ENCODE measurements at places on chromosomes 13 and 19.
A peak's percentile ranks its signal among the peaks of the same experiment; 100 is the strongest.

DNA sequence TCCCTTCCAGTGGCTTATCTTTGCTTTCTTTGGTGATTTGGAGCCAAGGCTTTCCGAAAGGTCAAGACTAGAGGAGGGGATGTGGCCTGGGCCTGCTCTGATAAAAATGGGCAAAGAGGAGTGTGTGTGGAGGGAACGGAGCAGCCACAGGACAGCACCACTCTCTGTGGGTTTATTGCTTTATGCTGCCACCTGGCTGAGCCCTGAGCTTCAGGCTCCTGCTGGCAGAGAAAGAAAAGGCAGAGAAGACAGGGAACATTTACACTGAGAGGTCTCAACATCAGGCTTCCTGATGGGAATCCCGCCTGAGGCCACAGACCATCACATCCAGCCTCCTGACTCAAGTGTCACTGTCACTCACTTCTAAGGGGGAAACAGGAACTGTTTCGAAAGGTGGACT is 9.2 kb upstream of the GSX1 start:
- DNase-seq, result no peak

DNA sequence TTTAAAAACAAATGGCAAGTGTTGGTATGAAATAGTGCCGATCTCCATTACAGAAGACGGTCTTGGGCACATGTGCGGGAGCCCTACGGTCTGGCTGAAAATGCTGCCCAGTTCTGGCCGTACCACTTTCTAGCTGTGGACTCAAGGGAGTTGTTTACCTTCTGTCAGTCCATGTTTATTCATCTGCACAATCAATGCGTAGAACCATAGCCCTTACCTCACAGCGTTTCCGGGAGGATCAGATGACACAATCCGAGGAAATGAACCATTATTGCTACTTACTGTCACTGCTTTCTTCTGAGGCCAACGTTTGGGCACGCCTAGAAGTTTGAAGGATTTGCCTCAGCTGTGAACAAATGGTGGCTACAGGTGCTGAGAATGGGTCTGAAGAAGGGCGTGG is 31.2 kb downstream of the GADD45B start:
- peak; percentile 57 for DNase-seq

DNA sequence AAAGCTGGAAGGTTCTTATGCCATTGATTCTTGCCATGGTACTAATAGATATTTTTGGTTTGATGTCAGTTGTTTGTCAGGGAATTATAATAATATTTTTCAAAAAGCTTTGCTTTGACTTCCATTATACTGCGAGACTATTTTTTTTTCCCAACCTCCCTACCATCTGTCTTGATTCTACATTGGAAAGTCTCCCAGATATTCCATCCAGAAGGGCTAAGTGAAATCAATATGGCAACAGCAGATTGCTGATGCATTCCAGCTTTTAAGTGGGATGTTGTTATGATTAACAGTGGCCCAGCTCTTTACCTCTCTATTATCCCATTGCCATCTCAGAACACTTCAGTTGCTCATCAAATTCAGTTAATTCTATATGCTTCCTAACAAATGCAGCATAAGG is 247.4 kb downstream of the OXGR1 start:
- no peak for DNase-seq

DNA sequence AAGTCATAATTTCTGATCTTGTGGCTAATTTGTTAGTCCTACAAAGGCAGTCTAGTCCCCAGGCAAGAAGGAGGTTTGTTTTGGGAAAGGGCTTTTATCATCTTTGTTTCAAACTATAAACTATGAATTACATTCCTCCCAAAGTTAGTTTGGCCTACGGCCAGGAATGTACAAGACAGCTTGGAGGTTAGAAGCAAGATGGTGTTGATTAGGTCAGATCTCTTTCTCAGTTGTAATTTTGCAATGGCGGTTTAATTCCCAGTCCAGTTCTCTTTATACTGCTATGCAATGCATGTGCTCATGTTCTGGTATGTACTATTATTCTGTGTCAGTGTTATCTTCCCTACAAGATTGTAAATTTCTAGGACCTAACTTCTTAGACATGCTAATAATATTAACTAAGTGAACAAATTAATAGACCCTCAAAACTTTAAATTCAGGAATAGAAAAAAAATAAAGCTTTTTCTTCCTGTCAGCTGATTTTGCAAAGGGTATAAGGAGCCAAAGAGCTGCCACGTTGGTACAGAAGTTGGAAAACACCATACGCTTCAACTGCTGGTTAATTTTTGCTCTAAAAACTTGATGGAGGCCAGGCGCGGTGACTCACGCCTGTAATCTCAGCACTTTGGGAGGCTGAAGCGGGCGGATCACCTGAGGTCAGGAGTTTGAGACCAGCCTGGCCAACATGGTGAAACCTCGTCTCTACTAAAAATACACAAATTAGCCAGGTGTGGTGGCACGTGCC is 1.3 kb upstream of the DNAJC15 start:
- no peak for DNase-seq

GRCh38 chr13:23883255-23883654 is 5.9 kb downstream of the MIPEP start:
- no peak for DNase-seq

DNA sequence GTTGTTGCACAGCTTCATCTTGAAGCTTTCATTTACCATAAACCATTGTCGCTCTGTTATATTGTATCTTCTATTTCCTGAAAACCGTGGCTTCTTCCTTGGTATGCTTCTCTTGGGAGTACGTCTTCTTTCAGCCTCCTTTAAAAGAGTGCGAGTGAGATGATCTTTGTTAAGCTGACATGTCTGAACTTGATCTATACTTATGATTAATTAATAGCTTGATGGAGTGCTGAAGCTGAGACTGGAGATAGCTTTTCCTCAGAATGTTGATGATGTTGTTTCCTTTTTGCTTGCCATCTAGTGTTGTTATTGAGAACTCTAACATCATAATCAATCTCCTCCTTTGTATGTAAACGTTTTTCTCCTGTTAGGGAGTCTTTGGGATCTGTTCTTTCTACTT is 529.3 kb upstream of the SPRY2 start:
- DNase-seq, result no peak

DNA sequence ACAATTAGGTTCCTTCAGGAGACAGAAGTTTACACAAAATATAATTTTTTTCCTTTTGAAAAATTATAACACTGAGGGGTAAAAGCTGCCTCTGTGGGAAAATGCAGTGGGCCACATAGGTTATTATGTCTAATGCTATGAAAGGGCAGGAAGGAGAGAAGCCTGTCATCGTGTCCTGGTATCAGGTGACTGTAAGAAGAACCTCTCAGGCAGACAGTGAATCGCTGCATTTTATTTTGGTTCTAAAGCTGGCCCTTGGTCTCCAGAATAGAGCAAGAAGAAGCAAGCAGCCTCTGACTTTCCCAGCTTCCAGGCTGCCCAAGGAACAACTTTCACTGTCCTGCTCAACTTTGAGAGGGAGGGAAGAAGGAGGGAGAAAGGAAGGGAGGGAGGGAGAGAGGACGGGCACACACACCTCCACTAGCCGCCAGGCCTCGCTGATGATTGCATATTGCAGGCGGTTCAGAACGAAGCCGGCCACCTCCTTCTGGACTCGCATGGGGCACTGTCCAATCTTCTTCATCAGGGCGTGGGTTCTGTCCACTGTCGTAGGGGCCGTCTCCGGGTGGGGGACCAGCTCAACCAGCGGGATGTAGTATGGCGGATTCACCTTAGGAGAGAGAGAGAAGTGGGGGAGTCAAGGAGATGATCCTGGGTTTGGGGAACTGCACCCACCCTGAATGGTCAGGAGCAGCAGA is 93.8 kb downstream of the CRYL1 start:
- no peak for DNase-seq

GRCh38 chr19:2428756-2429711 is 1.6 kb upstream of the TIMM13 start:
- no peak for DNase-seq

DNA sequence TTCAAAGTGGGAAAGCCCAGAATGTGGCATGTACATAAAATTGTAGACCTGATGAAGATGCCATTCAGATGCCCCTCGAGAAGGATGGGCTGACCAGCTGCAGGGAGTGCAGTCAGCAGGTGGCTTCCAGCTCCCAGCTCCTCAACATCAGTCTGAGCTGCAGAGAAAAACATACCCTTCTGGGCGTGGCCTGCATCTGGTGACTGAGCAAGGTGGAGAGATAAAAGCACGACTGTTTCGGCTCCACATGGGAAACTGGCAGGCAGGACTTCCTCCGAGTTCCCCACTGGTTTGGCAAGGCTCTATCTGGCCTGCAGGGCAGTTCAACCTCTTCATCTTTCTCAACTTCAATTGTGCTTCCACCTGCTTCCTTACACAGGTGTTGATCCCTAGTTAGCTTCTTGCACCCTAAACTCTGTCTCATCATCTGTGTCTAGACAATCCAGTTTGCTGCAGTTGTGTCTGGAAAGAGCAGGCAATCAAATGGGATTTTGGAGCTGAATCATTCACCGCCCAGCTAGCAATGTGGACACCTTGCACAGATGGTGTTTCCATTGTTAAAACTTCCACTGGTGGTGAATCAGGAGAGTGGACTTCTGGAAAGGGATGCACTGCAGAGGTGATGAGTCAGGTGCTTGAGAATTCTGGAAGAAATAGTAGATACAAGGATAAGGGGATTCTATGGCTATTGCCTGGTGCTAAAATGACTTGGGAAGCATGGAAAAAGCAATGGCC is 56.8 kb downstream of the POLR1D start:
- DNase-seq, result no peak

- no peak for DNase-seq
Observed at GRCh38 chr13:110700641-110701040, 5.3 kb downstream of the CARS2 start.

DNA sequence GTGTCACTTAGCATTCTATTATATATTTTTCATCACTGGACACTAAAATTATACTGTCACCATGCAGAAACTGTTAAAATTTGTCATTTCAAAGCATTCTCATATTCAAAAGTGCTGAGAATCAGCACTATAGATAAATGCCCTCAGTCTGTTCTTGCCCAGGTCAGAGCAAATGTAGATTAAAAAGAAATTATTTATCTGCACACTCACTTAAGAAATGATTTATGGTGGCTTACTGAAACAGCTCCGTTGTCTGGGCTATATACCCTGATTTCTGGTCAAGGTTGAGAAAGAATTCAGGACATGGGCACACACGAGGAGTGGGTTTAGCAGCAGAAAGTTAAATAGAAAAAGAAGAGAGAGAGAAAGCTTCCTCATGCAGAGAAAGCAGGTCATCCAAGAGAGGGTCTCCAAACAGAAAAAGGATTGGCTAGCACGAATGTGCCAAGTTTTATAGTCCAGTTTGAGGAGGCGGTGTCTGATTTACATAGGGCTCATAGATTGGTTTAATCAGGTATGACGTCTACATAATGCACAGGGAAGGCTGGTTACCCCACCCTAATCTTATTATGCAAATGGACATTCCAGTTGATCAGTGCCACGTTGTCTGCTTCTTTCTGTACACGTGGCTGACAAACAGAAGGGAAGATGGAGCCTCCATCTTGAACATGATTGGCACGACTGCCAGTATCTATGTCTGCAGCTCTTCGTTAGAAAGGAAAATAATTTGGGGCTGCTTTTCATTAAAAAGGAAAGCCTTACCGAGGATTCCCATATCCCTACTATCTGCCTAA is 47.3 kb upstream of the N4BP2L1 start:
- DNase-seq, result no peak

DNA sequence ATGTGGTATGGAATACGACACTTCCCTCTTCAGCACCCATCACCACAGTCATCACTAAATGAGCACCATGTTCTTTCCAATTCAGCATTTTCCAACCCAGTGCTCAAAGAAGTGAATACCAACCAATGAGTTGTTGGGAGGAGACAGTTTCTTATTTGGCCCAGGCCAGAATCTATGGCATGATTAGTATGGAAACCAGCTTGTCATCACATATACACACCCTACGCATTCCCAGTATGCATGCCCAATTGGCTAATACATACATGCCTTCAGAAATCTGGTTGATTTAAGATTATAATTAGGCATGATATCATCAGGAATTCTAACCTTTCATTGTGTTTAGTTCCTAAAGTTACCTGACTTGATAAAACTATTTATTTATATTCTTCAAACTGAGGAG is 430.0 kb downstream of the DIAPH3 start:
- no peak for DNase-seq

DNA sequence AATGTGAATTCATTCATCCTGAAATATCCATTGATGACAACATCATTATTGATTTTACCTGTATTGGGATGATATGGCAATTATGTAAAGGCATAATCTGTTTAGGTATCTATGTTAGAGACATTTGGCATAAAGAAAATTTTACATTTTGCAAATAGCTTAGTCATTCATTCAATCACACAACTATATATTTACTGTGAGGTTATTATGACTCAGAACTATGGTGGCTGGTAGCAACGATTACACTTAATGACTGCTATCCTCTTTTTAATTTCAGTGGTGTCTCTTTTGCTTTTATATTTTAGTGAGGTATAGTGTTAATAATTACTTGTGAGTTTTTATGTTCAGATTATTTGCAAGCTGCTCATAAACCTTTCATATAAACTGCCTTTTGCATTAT is 955.9 kb downstream of the SLITRK6 start:
- DNase-seq, result peak; percentile 20

- no peak for DNase-seq
Observed at GRCh38 chr13:37475151-37475550, 123.4 kb downstream of the POSTN start.

GRCh38 chr13:113179374-113180230 is 21.2 kb downstream of the PROZ start:
- no peak for DNase-seq

DNA sequence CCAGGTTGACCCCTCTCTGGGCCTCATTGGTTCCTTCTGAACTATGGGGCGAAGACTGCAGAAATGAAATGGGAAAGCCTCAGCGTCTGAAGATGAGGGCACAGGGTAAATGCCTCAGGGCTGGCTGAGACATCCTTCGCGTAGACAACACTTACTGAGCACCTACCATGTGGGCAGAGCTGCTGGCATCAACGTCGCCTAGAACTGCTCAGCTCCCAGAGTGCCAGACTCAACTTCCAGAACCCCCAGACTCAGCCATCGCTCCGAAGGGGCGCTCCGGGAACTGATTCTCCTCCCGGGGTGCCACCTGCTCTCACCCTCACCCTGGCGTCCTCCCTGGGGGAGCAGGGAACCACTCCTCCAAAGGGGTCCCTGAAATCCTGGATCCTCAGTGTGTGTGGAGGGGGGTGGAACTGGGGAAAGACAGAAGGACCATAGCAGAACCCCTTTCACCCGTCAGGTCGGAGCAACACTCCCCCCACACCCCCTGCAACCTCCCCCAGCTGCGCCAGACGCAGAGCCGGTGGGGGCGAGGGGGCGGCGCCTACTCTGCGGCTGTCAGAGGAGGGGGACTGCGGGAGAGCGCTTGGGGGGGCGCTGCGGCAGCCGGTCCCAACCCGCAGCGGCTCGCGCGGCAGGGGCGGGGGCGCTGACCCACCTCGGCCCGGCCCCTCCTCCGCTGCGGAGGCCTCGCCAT is 8.2 kb upstream of the NFIC start:
- no peak for DNase-seq

- no peak for DNase-seq
Observed at GRCh38 chr13:75423946-75424345, 58.0 kb downstream of the TBC1D4 start.

DNA sequence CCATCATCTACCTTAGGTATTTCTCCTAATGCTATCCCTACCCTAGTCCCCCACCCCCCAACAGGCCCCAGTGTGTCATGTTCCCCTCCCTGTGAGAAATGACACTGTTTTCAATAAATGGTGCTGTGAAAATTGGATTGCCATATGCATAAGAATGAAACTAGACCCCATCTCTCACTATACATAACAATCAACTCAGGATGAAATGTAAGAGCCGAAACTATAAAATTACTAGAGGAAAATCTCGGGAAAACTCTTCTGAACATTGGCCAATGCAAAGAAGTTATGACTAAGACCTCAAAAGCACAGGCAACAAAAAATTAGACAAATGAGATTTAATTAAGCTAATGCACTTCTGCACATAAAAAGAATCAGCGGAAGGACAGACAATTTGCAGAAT is 138.2 kb downstream of the SUCLA2 start:
- DNase-seq, result no peak
